ENCODE measurements at places on chromosomes 13 and 19.
A peak's percentile ranks its signal among the peaks of the same experiment; 100 is the strongest.

GRCh38 chr13:106151056-106151699, 384.3 kb downstream of the EFNB2 start:
- no peak for DNase-seq

DNA sequence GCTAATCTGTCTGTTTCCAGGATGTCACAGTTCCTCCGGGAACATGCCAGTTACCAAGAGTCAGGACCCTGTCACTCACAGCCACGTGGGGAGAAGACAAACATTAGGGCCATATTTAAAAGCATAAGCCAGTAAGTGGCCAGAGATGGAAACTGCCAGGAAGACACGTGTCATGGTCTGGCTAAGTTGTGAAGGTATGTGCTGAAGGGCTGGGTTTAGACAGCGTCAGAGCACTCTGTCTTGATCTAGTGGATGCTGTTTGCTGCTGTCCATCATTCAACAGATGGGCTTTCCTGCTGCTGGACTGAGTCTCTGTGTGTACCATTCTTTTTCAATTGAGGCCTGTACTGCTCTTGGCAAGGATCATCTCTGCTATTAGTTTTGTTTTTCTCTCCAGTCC, 128.6 kb downstream of the HS6ST3 start:
- no peak for DNase-seq

- DNase-seq = no peak
These were observed 28.5 kb downstream of the CCNE1 start for GRCh38 chr19:29840066-29840950.

GRCh38 chr13:44697058-44697457, 120.9 kb upstream of the TSC22D1 start:
- no peak for DNase-seq

DNA sequence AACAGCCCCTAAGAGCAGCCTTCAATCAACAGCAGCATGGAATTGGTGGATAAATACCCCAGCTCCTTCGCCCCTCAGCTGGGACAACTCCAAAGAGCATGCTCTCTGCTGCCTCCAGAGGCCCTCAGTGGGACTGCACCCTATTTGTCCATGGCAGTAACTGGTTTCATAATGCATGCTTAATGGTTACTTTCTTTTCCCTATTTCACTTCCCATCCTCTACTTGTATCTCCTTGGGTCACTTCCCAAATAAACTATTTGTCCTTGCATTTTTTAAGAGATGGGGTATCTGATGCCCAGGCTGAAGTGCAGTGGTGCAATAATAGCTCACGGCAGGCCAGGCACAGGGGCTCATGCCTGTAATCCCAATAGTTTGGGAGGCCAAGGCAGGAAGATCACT, 13.5 kb upstream of the TPM4 start:
- DNase-seq = peak; percentile 66

DNA sequence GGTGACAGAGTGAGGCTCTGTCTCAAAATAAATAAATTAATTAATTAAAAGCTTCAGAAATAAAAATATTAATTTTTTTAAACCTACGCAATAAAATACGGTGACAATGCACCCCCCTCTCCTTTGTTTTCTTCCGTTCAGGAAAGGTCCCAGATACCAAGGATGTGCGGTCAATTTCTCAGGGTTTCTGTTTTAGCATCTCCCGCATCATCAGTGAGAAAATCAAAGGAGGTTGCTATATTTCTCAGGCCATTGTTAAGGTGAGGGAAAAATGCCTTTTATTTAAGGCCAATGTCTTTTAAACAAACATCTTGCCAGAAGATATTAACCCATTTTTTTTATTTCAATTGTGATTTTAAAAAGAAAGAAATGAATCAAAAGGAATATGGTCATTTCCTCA, 111.7 kb downstream of the INSR start:
- DNase-seq = no peak

DNA sequence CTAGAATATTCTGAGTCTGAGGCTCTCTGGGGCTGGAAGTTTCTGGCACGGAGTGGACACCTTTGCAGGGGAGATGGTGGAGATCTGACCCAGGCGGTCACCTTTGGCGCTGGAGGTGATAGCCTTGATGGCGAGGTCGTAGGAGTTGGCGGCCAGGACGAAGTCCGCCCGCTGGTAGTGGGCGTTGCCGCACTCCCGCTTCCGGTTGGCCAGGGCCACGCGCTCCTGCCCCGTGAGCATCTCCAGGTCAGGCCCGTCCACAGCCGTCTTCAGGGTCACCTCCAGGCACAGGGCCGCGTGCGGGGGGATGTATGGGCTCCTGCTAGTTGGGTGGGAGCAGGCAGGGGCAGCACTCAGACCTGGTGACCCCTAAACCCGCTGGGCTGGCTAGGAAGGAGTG, 5.3 kb downstream of the FKBP8 start:
- no peak for DNase-seq

DNA sequence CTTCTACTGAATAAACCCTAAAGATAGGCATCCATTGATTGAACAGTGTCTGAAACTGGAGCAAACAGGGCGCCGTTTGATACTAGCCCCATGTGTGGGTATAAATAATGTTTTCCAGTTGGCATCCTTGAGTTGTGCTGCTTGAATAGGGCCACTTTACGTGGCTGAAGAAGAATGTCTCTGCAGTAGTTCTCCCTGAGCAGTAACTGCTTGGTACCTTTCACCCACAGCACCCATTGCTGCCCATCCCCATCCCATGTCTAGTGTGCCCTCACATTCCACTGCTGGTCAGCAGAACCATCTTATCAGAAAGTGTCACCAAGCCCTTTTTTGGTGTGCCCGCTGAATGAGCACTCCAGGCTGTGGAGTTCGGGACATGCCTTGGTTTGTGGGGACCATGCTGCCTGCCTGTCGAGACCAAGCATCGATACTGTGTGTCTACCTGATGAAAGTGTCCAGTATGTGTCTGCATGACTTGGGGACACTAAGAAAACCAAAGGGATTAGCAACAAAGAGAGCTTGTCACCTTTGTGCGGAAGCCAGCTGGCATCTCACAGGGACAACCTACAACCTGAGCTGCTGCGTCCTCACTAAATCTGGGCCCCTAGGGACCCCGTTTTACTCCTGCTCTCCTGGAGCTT, 162.0 kb downstream of the TM9SF2 start:
- DNase-seq = no peak

DNA sequence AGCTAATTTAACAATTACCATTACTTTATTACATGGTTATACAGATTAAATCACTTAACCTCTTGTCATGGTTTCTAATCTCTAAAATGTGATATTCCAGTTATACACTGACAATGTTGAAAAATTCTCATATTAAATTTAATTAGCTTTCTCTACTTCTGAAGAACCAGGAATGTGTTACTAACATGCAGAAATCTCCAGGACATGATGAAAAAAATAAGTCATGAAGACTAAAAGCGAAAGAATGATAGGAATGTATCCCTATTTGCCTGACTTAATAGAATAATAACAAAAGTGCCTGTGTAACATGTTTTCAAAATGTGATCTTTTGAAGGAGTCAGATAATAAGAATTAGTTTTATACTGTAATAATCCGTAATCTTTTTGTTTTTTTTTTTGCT, 2823.7 kb upstream of the PCDH20 start:
- no peak for DNase-seq

- DNase-seq = no peak
These were observed 1.2 kb upstream of the FLT1 start for GRCh38 chr13:28496188-28496564.

DNA sequence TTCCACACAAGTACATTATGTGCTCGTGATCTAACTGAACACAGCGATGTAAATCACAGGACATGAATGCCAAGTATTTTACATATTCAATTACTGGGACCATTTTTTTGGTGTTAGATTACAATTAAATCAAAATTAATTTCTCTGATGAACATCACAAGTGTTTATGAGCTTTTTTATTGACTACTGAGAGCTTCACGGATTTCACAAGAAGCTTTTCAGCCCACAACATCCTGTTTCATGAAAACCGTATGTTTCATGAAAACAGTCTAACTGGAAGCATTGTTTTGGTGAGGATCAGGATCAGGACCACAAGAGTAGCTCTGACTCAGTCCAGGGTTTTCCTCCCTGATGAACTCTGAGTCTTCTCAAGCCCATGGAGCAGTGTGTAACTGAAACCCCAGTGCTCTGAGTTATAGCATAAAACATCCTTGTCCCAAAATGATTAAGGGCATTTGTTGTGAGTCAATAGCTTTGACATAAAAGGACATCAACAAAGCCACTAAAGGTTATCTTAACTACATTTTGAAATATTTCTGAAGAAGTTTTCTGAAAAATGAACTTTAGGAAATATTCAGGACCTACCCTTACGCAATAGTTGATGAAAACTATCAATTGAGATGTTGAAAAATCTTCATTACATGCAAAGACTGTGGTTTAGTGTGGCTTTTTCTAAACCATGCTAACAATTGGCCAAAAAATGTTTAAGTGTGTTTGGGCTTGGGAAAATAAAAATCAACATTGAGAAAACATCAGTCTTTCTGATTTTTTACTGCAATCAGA, 49.3 kb downstream of the UFM1 start:
- DNase-seq = no peak

- DNase-seq = no peak
These were observed 25.1 kb downstream of the EFNA2 start for GRCh38 chr19:1310853-1311180.

GRCh38 chr13:111017755-111018459, 97.2 kb upstream of the ARHGEF7 start:
- DNase-seq = no peak

GRCh38 chr19:51240866-51241265, 10.0 kb upstream of the SIGLECL1 start:
- no peak for DNase-seq

GRCh38 chr19:1265615-1266128, 3.5 kb upstream of the CIRBP start:
- DNase-seq = no peak

GRCh38 chr13:77397636-77398035, 70.7 kb upstream of the MYCBP2 start:
- no peak for DNase-seq

DNA sequence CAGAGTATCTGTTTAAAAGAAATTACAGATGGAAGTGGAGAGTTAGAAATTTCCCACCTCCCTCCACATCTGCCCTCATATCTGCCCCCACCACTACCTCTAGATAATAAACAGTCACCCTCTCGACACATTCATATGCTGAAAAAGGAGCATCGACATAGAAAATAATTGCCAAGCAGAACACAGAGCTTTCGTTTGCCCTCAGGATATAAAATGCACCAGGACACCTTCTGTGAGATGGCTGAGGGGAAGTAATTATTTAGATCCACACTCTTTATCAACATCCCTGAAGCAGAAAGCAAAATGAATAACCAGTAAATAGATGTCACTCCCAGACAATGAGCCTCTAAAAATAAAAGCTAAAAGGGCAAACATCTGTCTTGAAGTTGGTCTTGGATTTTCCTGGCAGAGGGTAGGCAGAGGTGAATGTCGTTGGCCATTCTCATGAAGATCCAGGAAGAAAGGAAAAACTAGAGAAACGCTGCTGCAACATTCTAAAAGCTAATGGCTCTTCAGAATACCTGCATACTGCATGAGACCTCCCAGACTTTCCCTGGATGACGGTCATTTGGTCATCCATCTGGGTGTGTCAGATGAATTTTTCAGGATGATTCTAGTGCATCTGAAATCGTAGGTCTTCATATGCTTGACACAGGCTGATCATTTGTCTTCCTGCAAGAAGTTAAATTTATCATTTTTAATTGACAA, 527.5 kb downstream of the RFC3 start:
- no peak for DNase-seq

GRCh38 chr13:110187641-110188161, 119.3 kb downstream of the COL4A1 start:
- no peak for DNase-seq

- no peak for DNase-seq
These were observed 101.0 kb downstream of the STARD13 start for GRCh38 chr13:33184530-33184929.

DNA sequence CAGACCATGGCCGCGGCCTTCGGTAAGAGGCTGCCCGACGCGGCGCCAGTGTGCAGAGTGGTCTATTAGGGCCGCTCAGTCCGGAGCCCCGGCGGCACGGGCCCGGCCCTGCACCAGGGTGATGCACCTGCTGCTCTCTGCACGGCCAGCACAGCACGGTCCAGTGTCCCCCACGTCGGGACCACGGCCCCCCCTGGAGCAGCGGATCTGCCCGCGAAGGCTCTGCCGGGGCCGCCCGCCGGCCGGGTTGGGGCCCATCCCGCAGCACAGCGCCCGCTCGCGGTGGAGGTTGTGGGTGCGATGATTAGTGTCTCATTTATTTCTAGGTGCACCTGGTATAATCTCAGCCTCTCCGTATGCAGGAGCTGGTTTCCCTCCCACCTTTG, 7.9 kb downstream of the PTBP1 start:
- no peak for DNase-seq

GRCh38 chr13:99501848-99502301, 603 bp downstream of the TM9SF2 start:
- DNase-seq = no peak

- DNase-seq = no peak
These were observed 16.9 kb downstream of the ZC3H4 start for GRCh38 chr19:47096721-47097120.

All from HuH-7 (cell line).